Activated CD8-positive, alpha-beta memory T cell treated with anti-CD3 and anti-CD28 coated beads, Interleukin-2, amount 10 ng/mL, durations not matched to agents 7 days and 5 days (primary cell): ENCODE measurements at places on chromosomes 12 and 14.

GRCh38 chr12:67671892-67672291, 23.3 kb downstream of the DYRK2 start:
- no peak overlapping the region for H3K4me3 ChIP-seq
- H3K27ac ChIP-seq, result no peak overlapping the region
- DNase-seq, result no peak
- no peaks in the 10 kb centered on the region for H3K27me3 ChIP-seq
- H3K4me1 ChIP-seq, result peaks cover 10% of the 10 kb centered on the region
- H3K36me3 ChIP-seq, result peaks cover 16% of the 10 kb centered on the region

- no peaks in the 10 kb centered on the region for H3K27me3 ChIP-seq
- H3K4me1 ChIP-seq, result no peaks in the 10 kb centered on the region
- no peak overlapping the region for H3K27ac ChIP-seq
- no peak overlapping the region for H3K4me3 ChIP-seq
Observed at GRCh38 chr12:63389211-63389610, 238.2 kb upstream of the AVPR1A start.

DNA sequence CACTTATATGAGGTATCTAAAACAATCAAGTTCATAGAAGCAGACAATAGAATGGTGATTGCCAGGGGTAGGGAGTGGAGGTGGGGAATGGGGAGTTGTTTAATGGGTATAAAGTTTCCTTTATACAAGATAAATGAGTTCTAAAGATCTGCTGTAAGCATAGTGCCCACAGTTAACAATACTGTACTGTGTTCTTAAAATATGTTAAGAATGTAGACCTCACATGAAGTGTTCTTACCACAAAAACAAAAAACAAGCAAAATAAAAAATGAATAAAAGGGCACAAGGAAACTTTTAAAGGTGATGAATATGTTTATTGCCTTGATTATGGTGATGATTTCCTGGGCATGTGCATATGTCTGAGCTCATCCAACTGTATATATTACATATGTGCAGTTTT, 211.8 kb downstream of the MSRB3 start:
- DNase-seq, result no peak
- no peaks in the 10 kb centered on the region for H3K27me3 ChIP-seq
- peaks cover 2% of the 10 kb centered on the region for H3K4me1 ChIP-seq
- no peak overlapping the region for H3K4me3 ChIP-seq

DNA sequence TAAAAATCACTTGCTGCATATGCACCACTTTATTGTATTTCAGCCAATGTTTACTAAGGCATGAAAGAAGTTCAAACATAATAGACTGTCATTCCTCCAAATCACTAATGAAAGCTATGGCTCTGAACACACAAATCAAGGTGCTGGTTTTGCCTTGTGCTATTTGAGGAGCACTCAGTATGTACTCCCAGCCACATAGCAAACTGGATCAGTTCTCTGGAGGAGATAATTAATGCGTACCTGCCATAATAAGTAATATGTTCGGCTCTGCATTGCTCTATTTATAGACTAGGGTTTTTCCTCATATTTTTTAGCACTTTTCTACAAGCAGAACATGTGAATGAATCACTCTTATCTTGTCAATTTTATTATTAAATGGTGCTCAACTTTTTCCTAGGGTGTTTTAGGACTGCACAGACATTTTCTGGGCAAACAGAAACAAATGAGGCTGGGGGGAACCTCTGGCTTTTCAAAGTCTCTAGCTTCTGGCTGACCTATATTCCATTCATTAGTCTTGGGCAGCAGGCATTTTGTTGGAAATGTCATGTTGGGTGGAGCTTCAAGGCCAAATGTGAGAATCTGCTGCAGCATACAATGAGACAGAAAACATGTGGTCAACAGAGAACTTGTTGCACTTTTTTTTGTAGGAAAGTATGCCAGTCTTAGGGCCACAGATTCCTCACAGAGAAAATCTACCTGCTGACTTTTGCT, 88.4 kb downstream of the GRIP1 start:
- no peaks in the 10 kb centered on the region for H3K27me3 ChIP-seq
- DNase-seq, result no peak
- peaks cover 2% of the 10 kb centered on the region for H3K4me1 ChIP-seq
